ENCODE measurements at places on chromosomes 5 and 9.

GRCh38 chr9:95556521-95556920 is 39.8 kb upstream of the PTCH1 start:
- DNase-seq: no peak

GRCh38 chr5:170057311-170057710 is 48.4 kb upstream of the FOXI1 start:
- DNase-seq: no peak

- no peak for DNase-seq
Measured at GRCh38 chr9:73037613-73038012, 84.8 kb upstream of the ALDH1A1 start.

DNA sequence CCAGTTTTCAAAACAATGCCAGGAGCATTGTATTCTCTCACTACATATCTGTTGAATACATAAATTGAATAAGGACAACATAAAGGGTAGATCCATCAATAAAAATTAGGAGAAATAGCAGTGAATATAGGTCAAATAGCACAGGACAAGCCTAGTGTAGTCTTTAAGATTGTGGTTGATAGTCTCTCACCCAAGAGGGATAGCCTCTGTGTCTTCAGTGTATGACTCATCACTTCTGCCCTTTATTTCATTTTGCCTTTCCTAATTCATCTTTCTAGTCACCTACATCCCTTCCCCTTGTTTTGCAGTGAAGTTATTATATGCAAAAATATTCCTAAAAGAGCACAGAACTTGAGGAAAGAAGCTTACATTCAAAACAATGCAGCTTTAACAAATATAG is 335.0 kb upstream of the TUSC1 start:
- DNase-seq: no peak

GRCh38 chr5:171979606-171980005 is 26.8 kb downstream of the FBXW11 start:
- DNase-seq: no peak

DNA sequence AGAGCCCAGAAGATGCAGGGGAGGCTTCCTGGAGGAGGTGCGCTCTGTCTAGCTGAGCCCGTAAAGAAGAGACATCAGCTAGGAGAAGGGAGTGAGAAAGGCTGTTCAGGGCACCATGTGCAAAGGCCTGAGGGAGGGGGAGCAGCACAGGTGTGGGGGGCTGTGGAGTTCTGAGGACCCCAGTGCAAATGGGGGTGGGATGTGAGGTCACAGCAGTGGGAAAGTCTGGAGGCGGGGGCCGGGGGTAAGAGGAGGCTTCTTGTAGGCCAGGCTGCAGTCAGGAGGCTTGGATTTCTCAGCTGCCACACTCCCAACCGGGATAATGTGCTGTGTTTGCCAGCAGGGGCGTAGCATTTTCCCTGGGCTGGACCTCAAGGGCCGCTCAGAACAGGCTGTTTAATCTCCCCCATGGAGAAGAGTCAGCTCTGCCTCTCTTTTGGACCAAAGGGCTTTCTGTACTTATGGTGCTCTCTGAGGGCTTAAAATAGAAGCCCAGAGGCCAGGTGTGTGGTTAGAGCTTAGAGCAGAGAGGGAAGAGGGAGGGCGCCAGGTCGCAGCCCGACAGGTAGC is 5.7 kb downstream of the NEURL1B start:
- no peak for DNase-seq

GRCh38 chr5:168869615-168870227 is 290.6 kb upstream of the PANK3 start:
- no peak for DNase-seq

DNA sequence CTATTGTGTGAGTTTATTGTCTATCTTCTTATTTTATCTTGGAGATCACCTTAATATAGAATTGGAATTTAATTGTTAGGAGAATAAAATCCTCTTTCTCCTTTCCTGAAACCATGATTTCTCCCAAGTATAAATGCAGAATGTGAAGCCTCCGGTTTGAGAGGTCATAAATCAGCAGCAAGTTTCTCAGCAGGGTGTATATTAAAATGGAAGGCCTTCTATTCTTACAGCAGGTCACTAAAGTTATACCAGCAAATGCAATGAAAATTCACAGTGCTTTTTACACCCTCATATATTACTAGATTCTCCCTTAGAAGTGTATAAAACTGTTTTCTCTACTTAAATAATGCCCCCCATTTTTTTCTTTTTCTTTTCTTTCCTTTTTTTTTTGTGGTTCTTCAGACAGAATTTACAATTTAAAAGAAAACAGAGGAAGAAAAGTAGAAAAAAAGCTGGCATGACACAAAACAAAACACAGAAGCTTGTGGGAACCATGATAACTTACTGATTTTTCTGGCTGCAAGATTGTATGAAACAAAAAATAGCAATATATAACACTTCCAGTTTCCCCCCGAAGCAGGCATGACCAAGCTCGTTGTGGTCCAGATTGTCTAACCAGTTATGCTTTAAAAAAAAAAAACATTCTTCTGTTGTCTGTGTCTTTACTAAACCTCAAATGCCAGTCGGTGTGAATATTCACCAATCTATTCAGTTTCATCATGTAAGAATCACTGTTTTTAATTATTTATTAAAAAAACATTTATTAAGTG is 211.2 kb downstream of the RAB3C start:
- DNase-seq: no peak

DNA sequence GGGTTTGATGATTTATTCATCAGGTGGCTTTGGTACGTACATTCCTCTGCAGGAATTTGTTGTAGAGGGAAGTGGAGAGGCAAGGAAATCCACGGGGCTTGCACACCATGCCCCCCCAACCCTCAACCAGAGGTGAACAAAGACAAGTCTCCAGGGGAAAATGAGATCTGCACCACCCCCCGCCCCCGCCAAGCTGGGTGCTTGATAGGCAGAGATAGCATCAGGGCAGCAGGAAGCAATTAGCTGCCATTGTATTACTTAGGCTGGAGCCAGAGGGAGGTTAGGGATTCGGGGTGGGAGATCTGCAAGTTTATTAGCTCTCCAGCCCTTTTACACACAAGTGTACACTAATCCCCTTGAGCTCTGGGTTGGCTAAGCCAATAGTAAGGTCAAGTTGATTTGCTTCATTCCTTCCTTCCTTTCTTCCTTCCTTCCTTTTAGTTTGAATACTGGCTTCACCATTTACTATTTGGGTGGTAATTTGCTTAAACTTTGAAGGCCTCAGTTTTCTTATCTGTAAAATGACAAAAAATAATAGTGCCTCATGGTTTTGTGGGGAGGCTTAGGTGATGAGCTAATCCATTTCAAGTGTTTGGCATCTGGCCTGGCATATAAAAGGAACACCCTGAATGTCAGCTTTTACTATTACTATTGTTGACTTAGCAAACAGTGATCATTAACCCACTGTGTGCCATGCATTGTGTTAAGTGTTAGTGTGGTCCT is 34.1 kb downstream of the SPRY4 start:
- DNase-seq: no peak

- DNase-seq: no peak
Measured at GRCh38 chr5:22896152-22896551, 43.0 kb upstream of the CDH12 start.

GRCh38 chr5:77718934-77719610 is 57.1 kb downstream of the TBCA start:
- DNase-seq: no peak

GRCh38 chr9:113542741-113543140 is 79.2 kb downstream of the RGS3 start:
- no peak for DNase-seq

DNA sequence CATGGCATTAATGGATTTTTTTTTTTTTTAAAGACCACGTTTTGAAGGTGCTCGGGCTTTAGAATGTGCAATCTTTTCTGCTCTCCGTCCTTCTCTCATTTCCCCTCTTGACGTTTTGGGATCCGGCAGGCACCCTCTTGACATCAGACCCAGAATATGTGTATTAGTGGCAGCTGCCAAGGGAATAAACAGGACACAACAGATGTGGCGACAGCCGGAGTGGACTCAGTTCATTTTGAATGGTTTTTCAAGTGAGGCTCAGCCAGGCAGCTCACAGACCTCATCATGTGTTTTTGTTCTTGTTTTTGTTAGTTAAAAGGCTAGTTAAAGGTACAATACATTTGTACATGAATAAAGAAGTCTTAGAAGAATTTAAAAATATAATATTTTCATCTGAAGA is 365.0 kb upstream of the SEMA6A start:
- no peak for DNase-seq

- DNase-seq: no peak
Measured at GRCh38 chr5:115636008-115636407, 10.2 kb upstream of the TMED7 start.

DNA sequence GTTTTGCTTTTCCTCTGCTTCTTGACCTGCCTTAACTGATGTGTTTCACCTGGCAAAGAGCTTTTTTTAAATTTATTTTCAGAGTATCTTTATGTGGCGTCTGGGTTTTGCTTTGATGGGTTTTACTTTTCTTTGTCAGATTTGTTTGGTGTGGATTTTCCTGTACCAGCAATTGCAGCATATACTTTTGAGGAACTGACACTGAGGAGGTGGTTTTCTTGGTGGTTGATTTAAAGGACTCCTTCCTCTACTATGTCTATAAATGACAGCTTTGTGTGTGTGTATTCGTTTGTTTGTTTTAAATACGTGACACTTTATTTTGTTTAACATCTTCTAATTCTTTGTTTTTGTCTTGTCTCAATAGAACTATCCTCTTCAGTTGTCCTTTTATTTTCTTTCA is 1071.9 kb upstream of the ARRDC3 start:
- no peak for DNase-seq

GRCh38 chr5:150765011-150765798 is 6.4 kb upstream of the DCTN4 start:
- no peak for DNase-seq

DNA sequence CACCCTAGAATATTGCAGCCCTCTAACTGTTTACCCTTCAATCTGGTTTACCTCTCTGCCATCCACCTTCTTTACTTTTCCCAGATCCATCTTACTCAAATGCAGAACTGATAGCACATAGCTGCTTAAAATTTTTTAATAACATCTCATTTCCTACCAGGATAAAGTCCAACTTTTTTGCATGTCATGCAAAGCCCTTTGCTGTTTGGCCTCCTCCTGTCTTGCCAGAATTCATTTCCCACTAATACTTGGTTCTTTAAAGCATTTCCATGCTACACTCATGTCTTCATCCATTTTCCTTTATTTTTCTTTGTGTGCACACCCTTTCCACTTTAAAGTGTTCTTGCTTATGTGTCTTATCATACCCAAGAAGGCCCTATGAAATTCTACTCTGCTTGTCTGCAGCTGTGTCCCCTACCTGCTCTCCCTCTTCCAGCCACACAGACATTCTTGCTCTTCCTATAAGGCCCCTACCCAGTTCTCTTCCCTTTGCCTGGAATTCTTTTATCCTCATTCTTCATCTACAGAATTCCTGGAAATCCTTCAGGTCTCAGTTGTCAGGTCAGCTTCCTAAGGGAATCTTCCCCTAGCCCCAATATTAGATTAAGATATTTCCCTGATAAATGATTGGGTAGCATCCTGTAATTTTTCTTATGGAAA is 50.3 kb downstream of the TLE4 start:
- DNase-seq: no peak

DNA sequence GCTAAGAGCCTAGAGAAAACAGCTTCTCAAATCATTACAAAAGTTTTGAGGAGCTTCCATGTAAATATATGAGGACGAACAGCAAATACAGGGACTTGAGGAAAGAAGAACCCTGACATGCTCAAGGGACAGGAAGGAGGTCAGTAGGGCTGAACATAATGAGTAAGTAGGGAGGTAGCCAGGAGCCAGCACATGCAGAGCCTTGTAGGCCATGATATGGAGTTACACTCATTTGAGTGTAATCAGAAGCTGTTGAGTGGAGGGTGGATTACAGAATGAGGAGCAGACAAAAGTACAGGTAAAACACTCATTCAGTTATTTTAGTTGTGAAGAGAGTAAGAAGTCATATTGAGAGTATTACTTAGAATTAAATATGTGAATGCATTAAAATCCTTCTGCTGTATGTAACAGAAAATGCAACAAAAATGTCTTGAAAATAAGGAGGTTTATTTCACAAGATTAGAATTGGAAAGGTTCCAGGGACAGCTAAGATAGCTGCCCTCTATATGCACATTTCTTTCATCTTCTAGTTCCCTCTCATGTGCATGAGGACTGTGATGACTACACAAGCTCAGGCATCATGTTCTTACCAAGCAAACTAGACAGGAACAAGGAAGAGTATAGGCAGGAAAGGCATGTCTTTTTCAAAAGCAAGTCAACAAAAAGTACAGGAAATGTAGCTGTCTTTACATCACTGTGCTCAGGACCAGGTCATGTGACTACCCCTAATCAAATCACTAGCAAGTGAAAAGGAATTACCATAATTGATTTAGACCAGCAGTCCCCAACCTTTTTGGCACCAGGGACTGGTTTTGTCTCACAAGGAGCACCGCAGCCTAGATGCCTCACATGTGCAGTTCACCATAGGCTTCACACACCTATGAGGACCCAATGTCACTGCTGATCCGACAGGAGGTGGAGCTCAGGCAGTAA is 87.2 kb downstream of the TMEM232 start:
- no peak for DNase-seq

GRCh38 chr5:14614490-14614889 is 32.9 kb downstream of the OTULINL start:
- DNase-seq: no peak

DNA sequence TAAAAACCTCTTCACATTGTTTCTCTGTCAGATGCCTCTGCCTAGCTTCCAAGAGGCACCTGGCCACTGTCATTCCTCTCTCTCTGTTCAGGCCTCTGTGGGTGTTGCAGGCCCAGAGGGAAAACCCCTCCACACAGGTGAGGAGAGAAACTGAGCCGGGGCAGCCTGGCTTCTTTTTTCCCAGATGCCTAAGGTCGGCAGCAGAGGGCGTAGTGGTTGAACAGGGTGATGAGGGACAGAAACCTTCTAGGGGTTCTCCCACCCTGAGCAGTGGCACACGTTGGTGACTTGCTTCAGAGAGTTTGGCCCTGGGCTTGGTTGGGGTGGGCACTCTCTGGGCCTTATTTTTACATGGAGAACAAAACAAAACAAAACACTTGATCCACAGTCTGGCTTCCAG is 12.2 kb downstream of the IL9 start:
- DNase-seq: no peak

GRCh38 chr9:77807281-77807683 is 159.2 kb upstream of the GNA14 start:
- no peak for DNase-seq

- no peak for DNase-seq
Measured at GRCh38 chr5:101929628-101930027, 366.5 kb downstream of the SLCO4C1 start.

DNA sequence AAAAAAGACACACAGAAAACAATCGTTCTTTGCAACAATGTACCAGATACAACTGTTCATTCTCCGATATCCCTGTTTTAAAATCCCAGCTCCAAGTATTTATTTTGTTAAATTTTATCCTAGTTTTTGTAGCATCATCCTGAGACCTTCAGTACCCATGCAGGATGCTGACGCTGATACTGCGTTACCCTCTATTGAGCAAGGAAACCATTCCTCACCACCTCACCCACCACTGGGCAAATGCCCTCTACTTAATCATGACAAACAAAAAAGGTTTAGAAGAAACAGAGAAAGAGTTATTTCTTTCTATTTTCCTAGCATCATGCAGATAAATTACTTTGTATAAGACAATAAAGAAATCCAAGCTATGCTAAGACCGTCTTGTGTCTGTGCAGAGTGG is 136.1 kb upstream of the PCA3 start:
- no peak for DNase-seq
